ENCODE measurements at places on chromosomes 1 and 21. TPM values are rescaled to one million over a fixed set of nuclear protein-coding genes. Genes with fewer than 3 reads are reported as not detected.

The OR2T11 gene
- polyA plus RNA-seq: not detected

The DOP1B gene
- 4.1 TPM for polyA plus RNA-seq

The UTP11 gene
- 27.0 TPM for polyA plus RNA-seq

The FCER1G gene
- 0.17 TPM for polyA plus RNA-seq

The ACKR1 gene
- polyA plus RNA-seq: not detected

Measured in mammary epithelial cell (primary cell).